ENCODE measurements at places on chromosomes 11 and 22. TPM values are rescaled to one million over a fixed set of nuclear protein-coding genes. Genes with fewer than 3 reads are reported as not detected.

DNA sequence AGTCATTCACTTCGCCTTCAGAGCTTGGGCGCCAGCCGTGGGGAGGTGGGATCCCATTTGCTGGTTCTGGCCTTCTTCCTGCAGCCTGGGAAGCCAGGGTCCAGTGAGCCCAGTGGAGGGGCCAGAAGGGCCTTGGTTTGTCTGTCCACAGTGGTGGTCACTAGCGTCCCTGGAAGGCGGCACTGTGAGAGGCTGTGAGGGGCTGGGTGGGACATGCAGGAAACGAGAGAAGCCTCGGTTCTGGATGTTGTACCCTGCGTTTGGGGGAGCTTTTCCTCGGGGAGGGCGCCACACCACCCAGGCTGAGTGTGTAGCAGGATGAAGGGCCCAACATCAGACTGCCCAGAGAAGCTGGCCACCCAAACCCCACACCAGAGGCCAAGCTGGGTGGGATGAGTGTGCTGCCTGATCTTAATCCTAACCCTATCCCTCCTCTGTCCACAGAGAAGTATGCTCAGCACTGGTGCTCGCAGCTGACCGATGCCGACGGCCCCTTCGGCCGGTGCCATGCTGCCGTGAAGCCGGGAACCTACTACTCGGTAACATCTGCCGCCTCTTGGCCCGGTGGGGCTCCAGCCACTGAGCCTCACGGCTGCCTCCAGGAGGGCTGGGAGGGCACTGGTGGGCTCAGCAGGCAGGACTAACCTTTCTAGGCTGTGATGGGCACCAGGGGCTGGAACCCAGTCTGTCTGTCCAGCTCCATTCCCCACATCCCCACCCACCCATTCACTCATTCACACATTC is 14.4 kb downstream of the MUC5AC start:
- H3K27me3 ChIP-seq: peaks cover 6% of the 10 kb centered on the region
- no peaks in the 10 kb centered on the region for H3K36me3 ChIP-seq
- no peak overlapping the region for H3K4me3 ChIP-seq
- H3K4me1 ChIP-seq: no peaks in the 10 kb centered on the region
- no peak for DNase-seq

DNA sequence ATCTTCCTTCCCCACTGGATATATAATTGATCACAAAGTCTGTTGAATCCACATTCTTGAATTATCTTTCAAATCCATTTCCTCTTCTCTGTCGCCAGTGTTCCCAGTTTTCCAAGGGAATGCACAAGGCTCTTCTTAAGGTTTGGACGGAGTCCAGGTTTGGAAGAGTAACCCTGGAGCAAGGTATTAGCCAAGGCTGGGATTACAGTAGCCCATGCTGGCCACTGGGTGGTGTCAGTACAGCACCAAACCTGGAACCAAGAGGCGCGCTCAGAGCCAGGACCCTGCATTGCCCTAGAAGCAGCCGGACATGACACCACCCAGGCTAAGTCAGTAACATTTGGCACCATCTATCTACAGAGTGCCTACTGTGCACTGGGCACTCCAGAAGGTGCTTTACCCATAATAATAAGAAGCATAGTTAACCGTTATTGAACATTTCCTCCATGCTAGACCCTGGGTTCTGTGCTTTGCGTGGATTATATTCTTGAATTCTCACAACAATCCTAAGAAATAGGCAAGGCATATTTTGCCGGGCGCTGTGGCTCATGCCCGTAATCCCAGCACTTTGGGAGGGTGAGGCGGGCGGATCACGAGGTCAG is 48.0 kb upstream of the CLPB start:
- peaks cover 8% of the 10 kb centered on the region for H3K4me1 ChIP-seq
- H3K36me3 ChIP-seq: no peaks in the 10 kb centered on the region
- peaks cover 6% of the 10 kb centered on the region for H3K27me3 ChIP-seq
- H3K4me3 ChIP-seq: no peak overlapping the region

DNA sequence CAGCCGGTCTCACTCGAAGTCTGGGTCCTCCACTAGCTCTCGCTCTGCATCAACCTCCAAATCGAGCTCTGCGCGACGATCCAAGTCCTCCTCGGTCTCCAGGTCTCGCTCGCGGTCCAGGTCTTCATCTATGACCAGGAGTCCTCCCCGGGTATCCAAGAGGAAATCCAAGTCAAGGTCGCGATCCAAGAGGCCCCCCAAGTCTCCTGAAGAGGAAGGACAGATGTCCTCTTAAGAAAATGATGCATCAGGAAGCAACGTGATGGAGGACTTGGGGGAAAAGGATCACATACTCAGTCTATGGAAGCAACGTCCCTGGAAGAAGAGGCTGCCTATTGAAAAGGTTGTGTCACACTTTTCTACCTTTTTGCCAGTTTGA is 1.1 kb downstream of the SRSF8 start:
- no peaks in the 10 kb centered on the region for H3K36me3 ChIP-seq
- H3K27me3 ChIP-seq: no peaks in the 10 kb centered on the region
- H3K27ac ChIP-seq: peak overlapping the region; percentile 98

WNT11 gene
- 13.9 TPM for total RNA-seq

PATZ1 gene
- 11.8 TPM for total RNA-seq

SPON1 gene
- 12.5 TPM for total RNA-seq

Measured in suprapubic skin (tissue), 4 donors.